ENCODE measurements at places on chromosomes 2 and 18.

DNA sequence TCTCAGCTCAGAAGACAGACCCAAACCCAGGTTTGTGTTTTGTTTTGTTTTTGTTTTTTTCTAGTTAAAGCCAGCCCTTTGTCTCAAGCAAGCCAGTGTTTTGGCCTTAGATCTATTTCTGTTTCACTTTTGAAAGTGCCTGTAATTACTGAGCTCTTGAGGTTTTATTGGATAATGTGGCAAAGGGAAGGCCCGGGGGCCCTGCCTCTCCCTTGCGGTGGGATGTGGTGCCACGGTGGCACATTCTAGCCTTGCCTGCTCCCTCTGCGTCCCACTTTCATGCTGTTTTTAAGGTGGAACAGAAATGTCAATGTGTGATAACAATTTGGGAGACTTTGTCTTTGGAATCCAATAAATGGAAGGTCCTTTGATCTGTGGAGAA lies 2.5 kb downstream of the HPCAL1 start:
- DNase-seq: no peak

GRCh38 chr2:199261239-199261638 lies 196.5 kb downstream of the SATB2 start:
- DNase-seq: no peak

DNA sequence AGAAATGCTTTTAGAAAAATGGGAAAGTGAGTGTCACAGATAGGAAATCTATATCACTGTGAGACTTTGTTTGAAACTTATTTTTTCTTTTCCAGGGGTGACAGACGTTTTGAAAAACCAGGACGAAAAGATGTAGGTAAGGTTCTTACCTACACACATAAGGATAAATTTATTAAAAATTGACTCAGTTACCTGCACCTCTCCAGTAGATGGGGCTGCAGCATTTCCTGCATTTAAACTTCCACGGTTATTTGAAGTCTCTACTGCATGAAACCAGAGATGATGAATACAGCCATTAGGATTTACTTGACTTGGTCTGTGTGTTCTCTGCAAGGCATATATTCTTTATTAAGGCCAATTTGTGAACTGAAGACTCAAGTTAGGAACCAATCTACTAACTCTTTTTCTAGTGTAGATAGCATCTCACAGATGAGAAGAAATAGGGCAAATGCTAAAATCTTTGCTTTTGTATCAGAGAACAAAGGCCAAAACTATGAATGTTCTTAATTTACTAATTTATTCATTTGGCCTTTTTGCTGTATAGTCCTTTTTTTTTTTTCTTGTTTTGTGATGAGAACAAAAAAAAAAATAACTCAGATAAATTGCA lies 15.0 kb downstream of the KCNJ13 start:
- DNase-seq: no peak

- no peak for DNase-seq
These were observed 98.2 kb upstream of the B3GNT7 start for GRCh38 chr2:231297108-231297908.

- no peak for DNase-seq
These were observed 5.9 kb upstream of the NCKAP5 start for GRCh38 chr2:133574186-133574585.

- DNase-seq: no peak
These were observed 195.3 kb upstream of the CDH2 start for GRCh38 chr18:28372186-28372585.

DNA sequence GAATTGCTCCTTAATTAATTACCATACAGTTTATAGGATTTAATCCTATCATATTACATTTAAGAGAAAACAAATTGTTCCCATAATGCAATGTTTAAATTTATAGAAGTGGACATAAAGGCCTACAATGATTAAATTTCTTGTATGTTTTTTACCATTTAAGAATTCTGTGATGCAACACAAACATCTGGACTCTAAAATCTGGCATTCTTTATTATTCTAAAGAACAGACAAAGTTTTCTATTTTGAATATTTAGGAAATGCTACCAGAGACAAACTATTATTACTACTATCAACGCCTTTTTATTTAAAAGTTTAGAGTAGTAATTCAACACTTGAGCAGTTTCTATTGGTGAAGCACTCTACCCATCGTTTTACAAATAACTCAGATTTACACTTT lies 535.1 kb downstream of the TMX3 start:
- DNase-seq: no peak

DNA sequence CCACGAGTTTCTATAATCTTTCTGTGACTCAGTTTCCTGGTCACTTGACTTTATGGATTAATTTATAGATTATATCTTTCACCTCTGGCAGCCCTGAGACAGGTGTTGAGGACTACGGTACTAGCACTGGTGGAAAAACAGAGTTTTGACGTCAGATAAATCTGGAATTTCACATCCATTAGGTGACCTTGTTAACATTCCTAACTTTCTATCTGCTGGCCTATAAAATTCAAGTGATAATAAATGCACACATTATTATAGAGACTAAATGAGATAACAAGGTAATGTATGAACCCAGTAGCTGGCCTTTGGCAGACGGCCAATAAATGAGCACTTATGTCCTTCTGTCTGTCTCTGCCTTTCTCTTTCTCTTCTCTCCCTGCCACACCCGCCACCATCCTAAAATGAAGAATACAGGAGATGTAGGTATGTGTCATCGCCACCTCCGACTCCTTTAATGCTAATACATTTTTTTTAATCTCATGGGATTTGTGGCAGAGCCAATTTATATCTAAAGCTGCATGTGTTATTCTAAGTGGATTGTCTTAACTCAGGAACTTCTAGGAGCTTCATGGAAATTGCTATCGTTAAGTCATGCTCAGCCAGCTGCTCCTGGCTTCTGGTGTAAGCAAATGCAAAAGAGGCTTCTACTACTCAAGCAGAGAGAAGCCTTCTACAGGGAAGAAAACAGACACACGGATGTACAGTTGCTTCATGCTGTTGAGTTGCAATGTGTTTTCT lies 2.3 kb downstream of the TM4SF20 start:
- DNase-seq: no peak

DNA sequence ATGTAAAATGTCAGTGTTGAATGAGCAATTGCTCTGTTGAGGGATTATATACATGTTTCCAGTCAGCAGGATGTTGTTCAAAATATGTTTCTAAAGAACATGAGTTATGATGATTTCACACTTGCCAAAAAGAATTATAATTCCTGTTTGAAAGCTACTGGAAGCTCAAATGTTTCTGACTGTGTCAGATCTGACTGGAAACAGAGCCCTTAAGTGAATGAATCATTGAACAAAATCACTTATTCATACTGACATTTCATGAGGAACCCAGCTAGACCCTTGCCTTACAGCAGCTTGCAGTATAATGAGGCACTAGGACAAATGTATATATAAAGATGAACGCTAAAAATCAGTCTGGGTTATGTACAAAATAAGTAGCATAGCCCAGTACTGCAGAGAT lies 35.4 kb upstream of the ITGAV start:
- DNase-seq: no peak

GRCh38 chr2:86202702-86203101 lies 3.4 kb downstream of the MRPL35 start:
- no peak for DNase-seq

GRCh38 chr2:144326825-144327224 lies 193.1 kb downstream of the ZEB2 start:
- DNase-seq: no peak

DNA sequence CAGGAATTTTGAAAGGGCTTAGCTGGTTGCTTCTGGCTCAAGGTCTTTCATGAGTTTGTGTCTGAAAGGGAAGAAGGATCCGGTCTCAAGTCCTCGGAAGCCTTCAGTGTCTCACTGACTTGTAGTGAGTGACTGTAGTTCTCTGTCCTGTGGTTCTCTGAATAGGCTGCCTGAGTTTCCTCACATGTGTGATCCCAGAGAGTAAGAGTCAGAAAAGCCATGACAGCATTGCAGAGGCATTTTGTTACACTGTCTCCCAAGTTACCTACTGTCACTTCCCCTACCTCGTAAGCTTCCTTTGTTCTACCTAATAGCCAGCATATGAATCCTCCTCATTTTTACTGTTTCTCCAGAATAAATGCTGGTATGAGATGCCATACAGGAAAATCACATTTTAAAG lies 709.1 kb upstream of the CHAC2 start:
- DNase-seq: no peak

GRCh38 chr2:72864500-72864899 lies 22.7 kb upstream of the SPR start:
- DNase-seq: no peak

GRCh38 chr2:112293636-112294401 lies 18.4 kb downstream of the ZC3H6 start:
- DNase-seq: no peak

- no peak for DNase-seq
These were observed 38.7 kb downstream of the PSD4 start for GRCh38 chr2:113212245-113213060.

GRCh38 chr2:159285929-159286708 lies at the start of gene WDSUB1:
WDSUB1 (minus strand) TSS chr2:159286703; CDS start chr2:159283069, 3,634 bp downstream.
- peak; percentile 6 for DNase-seq
